ENCODE measurements at places on chromosomes 5 and 9.

GRCh38 chr5:127136908-127137307, 63.6 kb upstream of the C5orf63 start:
- DNase-seq: no peak

- DNase-seq: peak; percentile 94
These were observed 45.6 kb downstream of the SAR1B start for GRCh38 chr5:134586866-134587524.

DNA sequence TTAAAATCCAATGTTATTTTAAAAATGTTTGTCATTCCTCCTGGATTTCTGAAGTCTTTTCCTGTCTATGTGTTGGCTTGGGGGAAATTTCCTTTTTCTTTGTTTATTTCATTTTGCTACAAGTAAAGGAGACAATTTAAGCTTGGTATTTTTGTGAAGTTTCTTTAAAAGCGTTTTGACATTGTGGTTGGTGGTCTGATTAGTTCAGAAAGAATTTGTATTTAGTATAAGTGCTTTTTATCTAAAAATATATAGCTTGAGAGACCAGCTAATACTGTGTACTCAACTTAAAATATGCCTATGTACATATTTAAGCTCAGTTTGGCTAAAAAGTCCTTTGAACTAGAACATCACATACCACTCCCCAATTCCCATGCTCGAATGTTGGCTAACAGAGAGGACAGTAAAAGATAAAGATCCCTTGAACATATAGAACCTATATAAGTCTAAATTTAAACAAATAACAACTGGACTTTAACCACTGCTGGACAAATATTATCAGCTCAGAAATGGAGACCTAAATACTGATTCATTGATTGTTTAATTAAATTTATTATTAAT, 237.6 kb downstream of the TLE4 start:
- no peak for DNase-seq

DNA sequence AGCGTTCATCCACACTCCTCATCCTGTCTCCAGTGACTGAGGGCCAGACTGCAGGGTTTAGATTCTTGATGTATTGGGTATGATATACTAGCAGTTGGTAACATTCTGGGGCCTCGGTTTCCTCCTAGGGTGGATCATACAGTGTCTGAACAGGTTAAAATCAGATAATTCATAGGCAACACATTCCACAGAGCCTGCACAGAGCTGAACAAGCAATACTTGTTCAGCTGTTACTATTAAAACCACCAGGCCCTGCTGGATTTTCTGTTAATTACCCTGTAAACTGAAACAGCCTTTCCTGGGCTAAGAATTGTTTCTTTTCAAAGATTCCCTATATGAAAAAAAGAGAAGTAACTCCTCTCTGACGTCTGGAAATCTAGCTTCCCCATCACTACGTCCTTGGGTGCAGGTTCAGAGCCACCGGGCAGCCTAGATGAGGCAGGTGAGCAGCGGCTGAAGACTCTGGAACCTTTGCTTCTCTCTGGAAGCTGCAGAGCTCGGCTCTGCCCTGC, 1313.5 kb upstream of the WWC1 start:
- no peak for DNase-seq

DNA sequence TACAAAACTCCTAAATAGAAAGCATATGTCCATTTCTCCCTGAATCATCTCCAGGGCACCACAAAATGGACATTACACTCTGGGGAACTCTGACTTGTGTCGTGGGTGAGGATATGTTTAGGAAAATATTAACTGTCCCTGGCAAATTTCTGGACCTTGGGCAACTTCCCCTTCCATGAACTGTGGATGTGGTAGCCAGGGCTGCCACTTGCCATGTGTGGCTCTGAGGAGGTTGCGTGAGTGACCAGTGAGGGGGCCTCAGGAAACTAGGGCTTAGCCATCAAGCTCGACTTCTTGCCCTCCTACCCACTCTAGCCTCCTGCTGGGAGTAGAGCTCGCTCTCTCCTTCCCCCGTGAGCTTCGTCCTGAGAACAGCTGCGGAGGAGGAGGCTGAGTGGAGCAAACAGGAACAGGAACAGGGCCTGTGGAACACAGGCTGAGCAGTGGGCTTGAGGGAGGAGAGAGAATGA, 13.8 kb upstream of the STC2 start:
- DNase-seq: no peak

- DNase-seq: peak; percentile 39
These were observed 6.6 kb downstream of the PCDH12 start for GRCh38 chr5:141951332-141951781.

GRCh38 chr5:167361795-167362194, 929.6 kb upstream of the WWC1 start:
- no peak for DNase-seq

GRCh38 chr5:86320266-86320665, 297.5 kb upstream of the COX7C start:
- DNase-seq: no peak

- DNase-seq: peak; percentile 32
These were observed 6.3 kb downstream of the MRPL36 start for GRCh38 chr5:1793301-1793740.

DNA sequence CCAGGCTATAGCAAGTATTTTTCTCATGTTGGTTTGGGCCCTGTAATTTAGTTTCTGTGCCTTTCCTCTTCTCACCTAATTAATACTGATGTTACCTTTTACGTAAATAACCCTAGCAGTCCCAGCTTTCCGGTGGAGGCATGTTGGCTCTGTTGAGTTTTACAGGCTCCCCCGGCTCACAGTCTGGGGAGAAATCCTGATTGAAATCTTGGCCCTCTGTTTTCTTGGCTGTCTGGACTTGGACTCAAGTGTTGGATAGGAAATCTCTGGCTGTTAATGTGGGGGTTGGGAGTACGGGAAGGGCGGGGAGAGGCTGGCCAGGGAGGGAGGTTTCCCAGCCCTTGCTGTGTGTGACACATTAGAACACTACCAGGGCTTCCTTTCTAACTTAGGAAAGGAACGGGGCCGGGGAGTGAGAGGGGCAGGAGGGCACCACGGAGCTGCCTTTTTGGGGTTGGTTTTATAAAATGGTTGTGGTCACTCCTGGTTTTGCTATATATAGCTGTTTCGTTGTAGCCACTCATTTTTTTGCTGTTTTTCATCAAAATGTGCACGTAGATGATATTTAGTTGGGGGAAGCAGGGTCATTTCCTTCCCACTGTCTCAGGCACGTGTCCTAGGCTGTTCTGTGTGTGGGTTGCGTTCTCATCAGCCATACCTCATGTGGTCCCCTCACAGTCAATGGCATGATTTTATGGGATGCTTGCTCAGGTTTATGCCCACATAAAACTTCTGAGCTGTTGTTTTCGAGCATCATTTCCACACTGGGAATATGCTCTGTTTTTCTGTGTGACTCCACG, 11.0 kb downstream of the TRIO start:
- DNase-seq: no peak
